ENCODE measurements at places on chromosomes 3 and 15. TPM values are rescaled to one million over a fixed set of nuclear protein-coding genes. Genes with fewer than 3 reads are reported as not detected.

Gene NDN
- not detected for total RNA-seq

Gene CCR1
- 0.55 TPM for total RNA-seq

Gene AADAC
- not detected for total RNA-seq

Gene ATOSA
- total RNA-seq = 101 TPM

Gene SMCO1
- not detected for total RNA-seq

Gene TMED3
- 21.0 TPM for total RNA-seq

Gene CCR8
- total RNA-seq = not detected

Gene FANCD2OS
- not detected for total RNA-seq

Gene CPNE9
- not detected for total RNA-seq

Gene SMAD6
- 0.16 TPM for total RNA-seq

Gene KCNMB2
- not detected for total RNA-seq

All from naive thymus-derived CD8-positive, alpha-beta T cell (primary cell).